ENCODE measurements at places on chromosomes 12 and 14.

GRCh38 chr14:84432676-84433075 is 1097.3 kb upstream of the FLRT2 start:
- DNase-seq: no peak

DNA sequence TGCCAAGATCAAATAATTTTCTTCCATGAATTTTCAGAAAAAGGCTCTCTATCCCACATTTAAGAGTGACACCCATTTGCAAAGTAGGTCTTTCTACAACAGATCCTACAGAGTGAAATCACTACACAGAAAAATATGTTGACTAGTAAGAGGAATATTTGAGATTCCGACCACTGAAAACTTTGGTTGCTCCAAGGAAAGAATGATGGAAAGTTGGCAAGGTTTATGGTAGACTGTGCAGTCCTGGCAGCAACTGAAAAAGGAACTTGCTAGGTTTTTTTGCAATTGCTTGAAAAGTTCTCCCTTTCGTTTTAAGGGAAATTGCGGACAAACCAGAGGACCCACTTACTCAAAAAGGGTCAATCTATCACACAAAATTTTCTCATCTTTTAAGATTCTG is 83.1 kb upstream of the TSPAN8 start:
- DNase-seq: no peak

DNA sequence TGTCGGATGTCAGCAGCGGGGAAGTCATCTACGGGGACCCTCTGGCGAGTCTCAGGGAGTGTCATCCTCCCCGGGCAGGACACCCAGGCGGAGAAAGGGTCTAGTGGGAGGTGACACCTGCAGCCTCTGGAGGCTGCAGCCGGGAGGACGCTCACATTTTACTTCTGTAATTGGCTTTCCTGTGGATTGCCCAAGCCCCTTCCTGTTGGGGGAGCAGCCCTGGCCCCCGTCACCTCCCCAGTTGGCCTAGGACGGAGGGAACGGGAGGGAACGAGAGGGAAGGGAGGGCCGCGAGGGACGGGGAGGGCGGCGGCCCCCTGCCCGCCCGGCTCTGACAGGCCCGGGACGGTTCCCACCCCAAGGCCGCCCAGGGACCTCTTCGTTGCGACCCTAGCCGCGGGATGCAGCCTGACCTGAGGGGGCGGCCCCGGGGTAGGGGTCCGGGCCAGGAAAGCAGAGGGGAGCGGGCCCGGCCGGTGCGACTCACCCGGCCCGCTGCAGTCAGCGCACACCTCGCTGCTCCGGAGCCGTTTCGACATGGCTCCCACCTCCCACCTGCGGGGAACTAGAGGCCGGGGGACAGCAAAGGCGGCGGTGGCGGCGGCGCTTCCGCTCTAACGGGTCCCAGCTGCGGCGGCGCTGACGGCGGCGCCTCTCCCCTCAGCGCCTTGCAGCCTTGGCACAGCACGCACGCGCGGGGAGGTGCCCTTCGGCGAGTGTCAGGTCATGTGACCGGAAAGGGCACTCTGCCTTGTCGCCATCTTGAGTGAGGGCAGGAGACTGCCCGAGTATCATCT is at the start of gene GIT2:
TSS of gene GIT2 (minus strand) at position 683 of the 797 bp plus-strand sequence. CDS start at position 539, 144 bp downstream.
- DNase-seq: peak; percentile 89

DNA sequence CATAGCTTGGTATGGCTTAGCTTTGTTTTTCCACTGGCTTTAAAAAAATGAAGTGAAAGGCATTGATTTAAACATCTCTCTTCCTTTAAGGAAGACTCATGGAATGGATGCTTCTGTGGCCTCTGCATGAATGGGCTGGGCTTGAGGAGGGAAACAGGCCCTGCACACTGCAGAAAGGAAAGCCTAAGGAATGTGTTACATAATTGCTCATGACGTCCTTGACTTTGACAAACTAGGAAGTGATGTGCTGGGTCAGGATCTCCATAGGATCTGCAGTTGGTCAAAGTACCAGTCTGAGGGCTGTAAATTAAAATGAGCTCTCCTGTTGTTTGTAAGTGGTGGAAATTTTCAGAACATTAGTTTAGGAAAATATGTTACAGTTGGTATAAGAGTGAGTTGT is 12.7 kb downstream of the SAMD4A start:
- no peak for DNase-seq

DNA sequence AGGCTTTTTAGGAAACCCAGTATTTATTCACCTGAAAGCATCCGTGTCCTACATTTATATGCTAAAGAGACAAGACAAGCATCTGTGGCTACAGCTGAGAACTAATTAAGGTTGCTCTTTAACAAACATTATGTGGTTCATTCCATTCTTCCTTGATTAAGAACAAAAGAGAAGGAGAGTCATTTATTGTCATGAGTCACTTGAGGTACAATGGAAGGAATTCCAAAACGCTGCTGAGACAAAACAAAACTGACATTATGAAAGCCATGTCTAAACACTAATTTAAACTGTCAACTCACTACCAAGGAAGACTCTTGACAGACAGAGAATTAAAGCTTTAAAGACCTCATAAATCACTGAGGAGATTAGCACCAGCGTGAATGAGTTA is 214.4 kb downstream of the BMP4 start:
- DNase-seq: no peak

- DNase-seq: no peak
These were observed 198.6 kb upstream of the CAND1 start for GRCh38 chr12:67070604-67071003.

GRCh38 chr12:124683152-124684124 is 116.0 kb upstream of the NCOR2 start:
- DNase-seq: no peak

DNA sequence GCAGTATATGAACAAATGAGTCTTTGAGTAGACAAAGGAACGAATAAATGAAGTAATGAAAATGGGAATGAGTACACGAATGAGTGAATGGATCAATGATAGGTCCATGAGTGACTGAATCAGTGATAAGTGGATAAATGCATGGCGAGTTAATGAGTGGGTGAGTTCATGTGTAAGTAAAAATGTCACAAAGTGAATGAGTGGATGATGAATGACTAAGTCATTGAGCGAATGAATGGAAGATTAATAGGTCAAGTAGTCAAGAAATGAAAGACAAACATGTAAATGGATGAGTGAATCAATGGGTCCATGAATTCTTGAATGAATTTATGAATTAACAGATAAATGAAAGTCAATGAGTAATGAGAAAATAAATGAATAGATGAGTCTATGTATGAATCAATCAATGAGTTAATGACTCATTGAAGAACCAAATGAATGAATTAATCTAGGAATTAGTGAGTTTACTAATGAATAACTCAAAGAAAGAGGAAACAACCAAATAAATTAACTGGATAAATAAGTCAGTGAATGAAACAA is 97.3 kb upstream of the RTL1 start:
- no peak for DNase-seq

DNA sequence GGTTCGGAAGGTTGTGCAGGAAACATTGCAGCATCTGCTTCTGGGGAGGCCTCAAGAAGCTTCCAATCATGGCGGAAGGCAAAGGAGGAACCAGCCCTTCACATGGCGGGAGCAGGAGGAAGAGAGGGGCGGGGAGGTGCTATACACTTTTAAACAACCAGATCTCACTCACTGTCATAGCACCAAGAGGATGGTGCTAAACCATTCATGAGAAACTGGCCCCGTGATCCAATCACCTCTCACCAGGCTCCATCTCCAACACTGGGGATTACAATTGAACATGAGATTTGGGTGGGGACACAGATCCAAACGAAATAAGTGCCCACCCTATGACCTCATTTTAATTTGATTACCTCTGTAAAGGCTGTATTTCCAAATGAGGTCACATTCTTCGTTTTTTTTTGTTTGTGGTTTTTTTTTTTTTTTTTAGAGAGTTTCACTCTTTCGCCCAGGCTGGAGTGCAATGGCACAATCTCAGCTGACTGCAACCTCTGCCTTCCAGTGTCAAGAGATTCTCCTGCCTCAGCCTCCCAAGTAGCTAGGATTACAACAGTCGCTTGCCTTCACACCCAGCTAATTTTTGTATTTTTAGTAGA is 11.4 kb upstream of the ORAI1 start:
- DNase-seq: no peak

GRCh38 chr14:105943973-105944602 is 417.7 kb downstream of the TMEM121 start:
- DNase-seq: no peak

- DNase-seq: no peak
These were observed 38.0 kb downstream of the ADIPOR2 start for GRCh38 chr12:1728824-1729223.

Data from GM12891 (cell line).